ENCODE measurements at places on chromosomes 12 and 14. TPM values are rescaled to one million over a fixed set of nuclear protein-coding genes. Genes with fewer than 3 reads are reported as not detected.

DNA sequence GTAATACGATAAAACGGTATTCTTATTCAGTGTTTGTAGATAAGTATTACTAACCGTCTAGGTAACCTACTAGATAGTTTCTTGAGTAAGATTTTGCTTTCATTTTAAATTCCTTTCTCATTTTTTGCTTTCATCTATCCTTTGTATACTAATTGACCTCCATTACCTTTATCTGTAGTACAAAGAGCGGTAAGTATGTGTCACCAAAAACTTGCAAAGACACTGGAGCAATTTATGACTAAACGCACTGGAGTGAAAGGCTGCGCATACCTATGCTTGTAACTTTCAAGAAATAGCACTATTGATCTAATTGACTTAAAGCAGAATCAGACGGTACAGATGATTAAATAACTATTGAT lies 1.7 kb downstream of the ARHGAP5 start:
- DNase-seq: no peak

- DNase-seq: peak; percentile 92
Measured at GRCh38 chr12:68745904-68746571, at the start of gene SLC35E3. Gene SLC35E3, plus strand, starts transcription at chr12:68746176. Its CDS starts 202 bp downstream, at chr12:68746378.

DNA sequence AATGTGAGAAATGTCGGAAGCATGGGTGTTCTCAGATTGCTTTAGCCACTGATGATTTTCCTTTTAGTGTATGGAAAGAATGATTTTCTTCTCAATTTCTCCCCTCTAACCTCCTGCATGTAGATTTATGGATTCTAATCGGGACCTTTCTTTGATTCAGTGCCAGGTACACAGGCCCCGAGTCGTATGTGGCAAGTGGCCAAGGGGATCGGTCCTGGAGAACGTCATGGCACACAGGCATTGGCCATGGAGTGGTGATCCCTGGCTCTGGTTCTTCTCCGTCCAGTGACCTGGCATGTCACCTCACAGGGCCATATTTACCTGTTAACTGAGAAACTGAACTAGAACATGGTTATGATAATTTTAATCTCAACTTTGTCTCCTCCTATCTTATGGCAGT lies 58.1 kb downstream of the ETV6 start:
- no peak for DNase-seq

- no peak for DNase-seq
Measured at GRCh38 chr12:120831648-120832267, 72.4 kb downstream of the SPPL3 start.

The RNASE1 gene
- total RNA-seq: 2.0 TPM

The DTX1 gene
- 12.0 TPM for total RNA-seq

The RNFT2 gene
- 7.3 TPM for total RNA-seq
